Putamen (tissue), 1 donor: ENCODE measurements at places on chromosomes 6 and 20.

GRCh38 chr6:159303159-159303558, 134.0 kb downstream of the FNDC1 start:
- no peak for DNase-seq

DNA sequence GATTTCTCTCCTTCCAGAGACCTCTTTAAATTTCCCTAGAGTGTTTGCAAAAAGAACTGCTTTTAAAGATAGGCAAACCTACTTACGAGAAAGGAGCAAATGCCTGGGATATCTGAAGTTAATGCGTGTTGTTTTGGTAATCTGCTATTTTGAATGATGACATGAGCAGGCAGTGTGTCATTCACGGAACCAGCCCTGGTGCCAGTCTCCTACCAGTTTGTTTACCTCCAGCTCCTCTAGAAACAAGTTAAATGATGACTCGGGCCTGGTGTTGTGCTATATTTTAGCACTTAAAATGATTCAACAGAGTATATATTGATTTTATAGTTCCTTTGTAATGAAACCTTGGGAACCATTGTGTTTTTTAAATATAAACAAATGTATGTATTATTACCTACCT, 41.1 kb upstream of the MAP3K4 start:
- no peak for DNase-seq

DNA sequence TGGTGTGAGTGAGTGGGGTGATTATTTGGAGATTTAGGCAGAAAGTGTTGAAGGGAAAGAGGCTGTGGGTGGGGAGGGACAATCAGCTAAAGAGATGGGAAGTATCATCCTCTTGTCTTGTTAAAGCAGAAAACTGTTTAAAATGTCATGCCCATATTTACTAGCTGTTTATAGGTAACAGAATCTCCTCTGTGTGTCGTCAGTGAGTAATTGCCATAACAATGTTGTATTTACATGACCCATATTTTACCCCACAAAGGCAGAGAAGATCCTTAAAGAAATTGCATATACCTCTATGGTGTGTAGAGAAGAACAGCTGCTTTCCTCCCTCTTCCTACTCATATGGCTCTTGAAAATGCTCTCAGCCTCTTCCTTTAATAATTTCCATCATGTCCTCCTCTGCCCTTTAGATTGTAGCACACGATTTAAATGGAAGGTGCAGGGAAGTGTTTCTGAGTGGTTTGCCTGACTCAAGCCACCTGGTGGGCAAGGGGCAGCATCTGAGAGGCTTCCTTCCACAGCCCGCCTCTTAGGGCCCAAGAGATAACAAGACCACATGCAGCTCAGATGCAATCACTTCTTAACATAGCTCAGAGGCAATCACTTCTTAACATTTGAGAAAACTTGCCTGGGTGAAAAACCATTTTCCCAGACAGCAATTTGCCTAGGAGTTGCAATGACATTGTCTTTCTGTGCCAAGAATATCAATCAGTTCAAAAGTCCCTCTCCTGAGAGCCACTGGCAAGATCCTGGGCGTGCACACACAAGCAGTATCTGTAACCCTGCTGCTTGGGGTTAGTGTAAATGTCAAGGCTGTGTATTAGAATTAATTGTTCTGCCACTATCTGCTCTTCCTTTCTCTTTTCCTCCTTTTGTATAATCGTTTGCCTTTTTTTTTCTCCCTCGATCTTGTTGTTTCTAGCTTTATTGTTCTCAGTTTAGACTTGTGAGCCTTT, 44.1 kb upstream of the EDN1 start:
- DNase-seq = no peak

DNA sequence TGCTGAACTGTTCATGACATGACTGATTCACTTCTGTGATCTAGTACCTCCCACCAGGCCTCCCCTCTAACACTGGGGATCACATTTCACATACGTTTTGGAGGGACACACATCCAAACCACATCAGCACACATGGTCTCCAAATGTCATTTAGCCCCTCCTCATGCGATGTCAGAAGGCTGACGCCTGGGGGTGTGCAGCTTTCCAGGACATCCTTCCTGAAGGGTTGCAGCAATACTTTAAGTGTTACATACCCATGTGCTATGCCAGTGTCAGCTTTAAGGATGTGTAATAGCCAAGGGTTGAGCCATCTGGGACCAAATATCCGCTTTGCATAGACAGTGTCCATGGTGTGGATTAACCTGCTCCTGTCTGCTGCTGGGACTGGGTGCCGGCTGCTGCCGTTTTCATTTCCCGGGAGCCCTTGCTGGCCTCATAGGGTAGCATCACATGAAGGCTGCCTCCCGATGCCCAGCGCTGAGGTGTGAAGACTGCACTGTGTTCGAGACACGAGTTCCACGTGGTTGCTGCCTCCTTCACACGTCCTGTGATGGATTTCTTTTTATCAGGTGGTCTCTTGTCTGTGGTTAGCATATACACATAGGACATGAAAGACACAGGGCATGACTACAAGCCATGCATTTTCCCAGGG, 219.0 kb downstream of the THBS2 start:
- no peak for DNase-seq

DNA sequence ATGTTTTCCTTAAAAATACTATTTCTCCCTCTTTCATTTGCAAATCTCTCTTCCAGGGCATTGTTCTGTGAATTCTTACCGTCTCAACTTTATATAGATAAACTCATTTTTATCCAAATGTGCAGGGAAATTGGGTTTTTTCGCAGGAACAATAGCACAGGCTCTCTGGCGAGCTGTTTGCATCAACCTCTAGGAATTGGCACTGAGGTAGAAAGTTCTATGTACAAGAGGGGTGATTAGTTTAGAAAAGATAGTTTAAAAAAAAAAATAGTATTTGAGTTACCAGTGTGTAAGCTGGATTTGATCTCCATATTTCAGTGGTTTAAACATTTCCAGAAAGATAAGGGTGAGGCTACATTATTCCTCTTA, 129.7 kb upstream of the BTN3A2 start:
- no peak for DNase-seq

DNA sequence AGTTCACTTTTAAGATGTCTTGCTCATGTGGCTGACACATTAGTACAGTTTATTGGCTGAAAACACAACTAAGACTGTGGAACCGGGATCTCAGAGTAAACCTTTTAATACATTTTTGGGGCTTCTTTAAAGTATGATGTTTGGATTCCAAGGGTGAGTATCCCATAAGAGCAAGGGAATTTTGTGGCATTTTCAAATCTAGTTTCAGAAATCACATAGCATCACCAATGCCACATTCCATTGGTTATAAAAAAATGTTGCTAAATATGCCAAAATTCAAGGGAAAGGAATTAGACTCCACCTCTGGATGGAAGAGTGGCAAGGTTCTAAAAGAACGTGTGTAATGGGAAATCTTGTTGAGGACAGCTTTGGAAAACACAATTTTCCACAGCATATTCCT, 338.6 kb downstream of the COL12A1 start:
- DNase-seq = no peak

DNA sequence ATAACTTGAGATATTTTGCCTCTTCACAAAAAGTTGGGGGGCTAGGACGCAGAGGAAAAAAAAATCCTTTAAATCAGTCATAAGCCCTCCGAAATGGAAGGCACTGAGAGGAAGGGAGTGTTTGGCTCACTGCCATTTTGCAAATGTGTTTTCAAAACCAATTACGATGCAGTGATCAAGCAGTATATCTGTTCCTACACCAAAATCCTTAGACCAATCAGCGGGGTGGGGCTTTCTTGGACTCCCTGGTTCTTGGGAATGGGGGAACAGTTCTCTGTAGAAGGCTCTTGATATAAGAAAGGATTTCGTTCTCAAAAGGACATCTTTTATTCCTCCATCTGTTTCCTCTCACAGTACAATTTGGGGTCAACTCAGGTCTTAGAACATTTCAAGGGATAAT, 478.6 kb upstream of the JARID2 start:
- no peak for DNase-seq

DNA sequence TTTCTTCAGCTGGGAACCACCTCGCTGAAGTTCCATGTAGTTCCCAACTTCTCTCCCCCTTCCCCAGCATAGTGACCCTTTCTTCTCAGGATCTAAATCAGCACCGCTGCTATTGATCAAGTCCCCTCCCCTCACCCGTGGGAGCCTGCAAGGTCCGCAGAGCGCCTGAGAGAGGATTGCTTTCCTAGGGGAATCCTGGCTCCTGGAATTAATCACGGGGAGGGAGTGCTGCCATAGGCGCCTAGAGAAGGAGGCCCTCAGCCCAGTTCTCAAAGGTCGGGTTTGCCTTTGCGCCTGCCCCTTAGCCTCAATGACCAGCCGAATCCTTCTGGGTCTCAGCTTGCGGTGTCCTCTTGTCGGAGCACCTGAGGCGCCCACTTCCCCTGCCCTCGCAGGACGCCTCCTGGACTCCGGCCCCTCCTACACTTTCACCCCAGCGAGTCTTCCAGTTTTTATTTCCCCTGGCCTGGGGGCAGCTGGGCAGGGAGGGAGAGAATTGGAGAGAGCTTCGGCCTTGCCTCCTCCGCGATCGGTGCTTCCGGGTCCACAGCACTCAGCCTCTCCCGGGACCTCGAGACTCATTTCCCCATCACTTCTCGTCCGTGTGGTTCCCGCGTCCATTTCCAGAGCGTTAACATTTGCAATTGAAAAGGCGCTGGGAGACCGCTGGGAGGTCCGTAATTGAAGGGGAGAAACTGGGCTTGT, 3.1 kb upstream of the NKX2-2 start:
- DNase-seq = no peak

DNA sequence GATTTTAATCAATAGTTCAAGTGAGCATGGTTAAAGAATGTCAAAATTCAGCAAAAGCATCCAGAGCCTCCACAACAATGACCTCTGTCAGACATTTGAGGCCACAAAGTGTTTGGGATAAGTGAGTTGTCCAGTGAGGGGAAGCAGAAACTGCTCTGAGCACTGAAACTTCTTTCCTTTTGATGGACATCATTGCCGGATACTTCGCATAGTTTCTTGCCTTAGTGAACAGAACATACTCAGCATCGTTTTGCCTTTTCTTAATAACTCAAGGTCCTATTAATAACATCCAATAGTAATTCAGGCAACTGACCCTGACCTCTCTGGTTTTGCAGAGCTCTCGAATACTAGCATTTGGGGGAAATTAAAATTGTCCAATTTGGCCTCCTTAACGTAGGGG, 78.6 kb downstream of the EDN3 start:
- no peak for DNase-seq

DNA sequence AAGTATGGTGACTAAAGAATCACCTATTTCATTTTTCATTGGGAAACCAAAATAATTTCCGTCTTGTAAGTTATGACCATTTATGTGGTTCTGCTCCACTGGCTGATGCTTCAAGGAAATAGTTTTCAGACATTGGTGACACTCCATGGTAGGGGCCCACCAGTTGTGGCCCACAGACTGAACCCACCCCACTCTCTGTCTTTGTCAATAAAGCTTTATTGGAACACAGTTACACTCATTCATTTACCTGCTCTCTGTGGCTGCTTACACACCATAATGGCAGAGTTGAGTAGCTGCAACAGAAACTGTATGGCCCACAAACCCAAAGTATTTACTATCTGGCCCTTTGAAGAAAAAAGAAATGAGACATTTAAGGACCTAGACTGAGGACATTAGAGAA, 78.5 kb downstream of the TBC1D7 start:
- no peak for DNase-seq

DNA sequence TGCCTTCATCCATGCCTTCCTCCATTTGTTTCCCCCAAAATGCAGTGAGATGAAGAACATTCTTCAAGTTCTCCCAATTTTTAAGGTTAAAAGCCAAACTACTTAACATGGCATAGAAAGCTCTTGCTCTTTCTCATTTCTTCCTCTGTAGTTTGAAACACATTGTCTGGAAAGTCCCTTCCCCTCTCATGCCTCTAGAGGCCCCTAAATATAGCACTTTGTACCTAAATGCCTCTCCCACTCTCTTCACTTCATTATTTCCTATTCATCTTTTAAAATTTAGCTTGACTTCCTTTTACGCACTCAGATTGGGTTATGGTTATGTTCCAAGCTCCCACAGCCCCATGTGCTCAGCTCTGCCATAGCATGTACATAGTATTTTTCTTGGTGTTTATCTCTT, 389.3 kb downstream of the HDGFL1 start:
- no peak for DNase-seq

DNA sequence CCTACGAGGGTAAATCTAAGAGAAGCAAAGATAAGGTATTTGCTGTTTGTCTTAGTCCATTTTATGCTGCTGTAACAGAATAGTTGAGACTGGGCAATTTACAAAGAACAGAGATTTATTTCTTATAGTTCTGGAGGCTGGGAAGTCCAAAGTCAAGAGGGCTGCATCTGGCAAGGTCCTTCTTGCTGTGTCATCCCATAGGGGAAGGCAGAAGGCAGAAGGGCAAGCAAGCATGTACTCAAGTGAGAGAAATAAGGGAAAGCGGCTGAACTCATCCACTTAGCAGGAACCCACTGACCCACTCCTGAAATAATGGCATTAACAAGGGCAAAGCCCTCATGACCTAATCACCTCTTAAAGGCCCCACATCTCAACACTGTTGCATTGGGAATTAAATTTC, 102.7 kb downstream of the AGPAT4 start:
- DNase-seq = no peak

- DNase-seq = no peak
These were observed 21.0 kb upstream of the NOL4L start for GRCh38 chr20:32606107-32606506.

- no peak for DNase-seq
These were observed 93.4 kb downstream of the HIVEP2 start for GRCh38 chr6:142851601-142852000.

GRCh38 chr20:49267327-49267726, 10.5 kb downstream of the ZNFX1 start:
- DNase-seq = no peak

DNA sequence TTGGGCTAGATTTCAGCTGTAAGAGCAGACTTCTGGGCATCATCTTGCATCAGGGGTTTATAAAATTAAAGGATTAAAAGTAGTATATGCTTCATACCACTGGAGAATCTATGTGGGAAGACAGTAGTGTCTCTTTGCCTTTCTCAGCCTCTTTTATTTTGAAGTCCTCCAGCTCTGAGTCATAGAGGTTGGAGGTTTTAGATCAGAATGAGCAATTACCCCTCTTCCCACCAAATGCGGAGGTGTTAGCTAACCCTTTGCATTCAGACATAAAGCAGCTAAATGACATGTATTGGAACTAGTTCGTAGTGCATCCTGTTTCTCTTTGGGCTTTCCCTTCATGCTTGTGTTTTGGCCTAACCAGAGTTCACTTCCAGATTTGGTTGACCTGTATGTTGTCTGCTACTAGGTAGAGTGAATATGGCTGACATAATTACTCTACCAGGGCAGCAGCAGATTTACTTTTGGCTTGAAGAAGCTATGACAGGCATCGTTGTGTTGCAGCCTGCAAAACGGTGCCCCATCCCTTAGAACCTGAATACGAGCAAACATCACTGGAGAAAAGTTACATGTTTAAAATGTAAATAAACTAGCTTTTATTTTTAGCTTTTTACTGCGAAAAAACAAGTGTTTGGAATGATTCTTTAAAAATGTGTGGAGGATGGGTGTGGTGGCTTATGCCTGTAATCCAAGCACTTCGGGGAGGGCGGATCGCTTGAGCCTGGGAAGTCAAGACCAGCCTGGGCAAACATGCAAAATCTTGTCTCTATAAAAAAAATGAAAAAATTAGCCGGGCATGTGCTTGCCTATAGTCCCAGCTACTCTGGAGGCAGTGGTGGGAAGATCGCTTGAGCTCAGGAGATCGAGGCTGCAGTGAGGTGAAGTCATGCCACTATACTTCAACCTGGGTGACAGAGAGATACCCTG, 82.2 kb downstream of the MYO6 start:
- peak; percentile 69 for DNase-seq

GRCh38 chr6:11433860-11434259, 103.7 kb upstream of the TMEM170B start:
- DNase-seq = no peak

GRCh38 chr6:168691774-168692173, 250.8 kb downstream of the SMOC2 start:
- no peak for DNase-seq

GRCh38 chr6:37516076-37516919, 16.6 kb upstream of the CCDC167 start:
- DNase-seq = peak; percentile 60
